ENCODE measurements at places on chromosomes 1 and 21.

GRCh38 chr1:30701258-30701633 lies 22.1 kb downstream of the MATN1 start:
- no peak for DNase-seq

- peak; percentile 66 for DNase-seq
These were observed 62.1 kb downstream of the DEGS1 start for GRCh38 chr1:224245188-224245587.

- DNase-seq = peak; percentile 54
These were observed 22.1 kb downstream of the PTPRF start for GRCh38 chr1:43552813-43553212.

DNA sequence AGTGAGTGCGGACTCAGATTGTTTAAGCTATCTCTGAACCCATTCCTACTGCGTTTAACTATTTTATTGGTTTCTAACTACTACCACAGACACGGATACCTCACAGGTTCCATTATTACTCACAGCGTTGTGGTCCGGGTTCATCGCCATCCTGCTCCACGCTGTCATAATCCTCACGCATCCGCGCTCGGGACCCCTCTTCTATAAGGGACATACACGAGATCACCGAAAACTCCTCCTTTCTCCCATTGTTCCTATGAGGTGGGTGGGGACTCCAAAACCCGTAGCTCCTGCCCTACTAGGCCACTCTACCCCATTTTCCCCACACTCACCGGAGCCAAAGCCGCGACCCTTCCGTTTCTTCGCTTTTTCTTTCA lies 610 bp downstream of the RBM8A start:
- DNase-seq = no peak

DNA sequence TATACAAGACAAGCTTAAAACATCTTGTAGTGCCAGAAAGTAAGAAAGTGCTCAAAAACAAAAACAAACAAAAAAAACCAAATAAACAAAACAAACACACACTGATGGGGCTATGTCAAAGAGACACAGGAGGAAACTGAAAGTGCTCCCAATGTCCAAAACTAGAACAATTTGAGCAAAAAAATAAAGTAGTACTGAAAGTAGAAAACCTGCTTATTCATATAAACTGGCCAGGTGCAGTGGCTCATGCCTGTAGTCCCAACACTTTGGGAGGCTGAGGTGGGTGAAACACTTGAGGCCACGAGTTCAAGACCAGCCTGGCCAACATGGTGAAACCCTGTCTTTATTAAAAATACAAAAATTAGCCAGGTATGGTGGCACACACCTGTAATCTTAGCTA lies 129.9 kb downstream of the GLUL start:
- no peak for DNase-seq

DNA sequence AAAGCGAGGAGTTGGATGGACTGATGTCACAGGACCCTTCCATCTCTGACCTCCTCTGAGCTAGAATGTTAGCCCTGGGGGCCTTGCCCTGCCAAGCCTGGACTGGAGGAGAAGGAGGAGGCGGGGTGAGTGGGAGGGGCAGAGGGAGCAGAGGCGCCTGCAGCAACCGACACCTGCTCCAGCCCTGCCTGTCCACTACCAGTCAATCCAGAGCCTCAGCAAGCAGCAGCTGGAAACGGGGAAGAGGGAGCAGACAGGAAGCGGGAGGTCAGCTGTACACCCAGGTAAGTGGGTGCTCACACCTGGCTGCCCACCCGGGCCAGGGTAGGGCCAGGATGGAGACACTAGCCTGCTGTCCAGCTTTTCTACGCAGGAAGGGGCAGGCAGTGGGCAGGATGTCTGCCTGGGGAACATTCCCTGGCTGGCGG lies at the start of gene IGFN1:
Gene IGFN1 (plus strand): TSS at position 201 of the 428 bp plus-strand sequence. CDS start 2,470 bp downstream, outside the sequence.
- DNase-seq = no peak

DNA sequence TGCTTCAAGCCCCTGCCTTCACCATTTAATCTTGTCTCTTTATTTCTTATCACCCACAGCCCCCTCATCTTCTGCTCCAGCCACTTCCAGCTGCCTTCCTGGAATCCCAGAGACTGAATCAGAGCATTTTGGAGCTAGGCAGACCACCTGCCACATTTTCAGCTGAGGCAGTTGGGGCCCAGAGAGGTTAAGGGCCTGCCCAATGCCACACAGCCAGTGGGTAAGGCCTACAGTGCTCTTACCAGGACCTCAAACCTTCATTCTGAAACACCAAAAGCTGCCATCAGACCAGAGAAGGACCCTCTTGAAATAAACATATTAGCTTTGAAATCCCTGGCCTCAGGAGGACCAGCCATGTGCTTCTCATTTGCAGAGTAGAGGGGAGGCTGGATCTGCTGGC lies 17.6 kb upstream of the SLC6A17 start:
- DNase-seq = no peak

DNA sequence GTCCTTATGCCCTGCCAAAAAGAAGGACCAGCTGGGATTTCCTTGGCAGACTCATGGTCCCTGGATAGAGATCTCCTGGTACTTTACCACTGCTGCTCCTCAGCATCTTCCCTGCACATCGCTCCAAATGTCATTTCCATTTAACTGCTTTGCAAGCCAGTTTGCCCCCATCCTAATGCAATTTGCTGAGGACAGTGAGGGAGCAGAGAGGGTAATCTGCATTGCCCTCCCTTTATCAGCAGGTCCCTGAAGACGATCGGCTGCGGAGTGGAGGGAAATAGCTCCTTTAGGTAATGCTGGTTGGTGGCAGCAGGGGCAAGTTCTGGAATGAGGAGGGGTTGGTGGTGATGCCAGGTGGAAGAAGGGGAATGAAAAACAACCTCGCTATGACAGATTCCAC lies 2.7 kb downstream of the PLXNA2 start:
- no peak for DNase-seq

DNA sequence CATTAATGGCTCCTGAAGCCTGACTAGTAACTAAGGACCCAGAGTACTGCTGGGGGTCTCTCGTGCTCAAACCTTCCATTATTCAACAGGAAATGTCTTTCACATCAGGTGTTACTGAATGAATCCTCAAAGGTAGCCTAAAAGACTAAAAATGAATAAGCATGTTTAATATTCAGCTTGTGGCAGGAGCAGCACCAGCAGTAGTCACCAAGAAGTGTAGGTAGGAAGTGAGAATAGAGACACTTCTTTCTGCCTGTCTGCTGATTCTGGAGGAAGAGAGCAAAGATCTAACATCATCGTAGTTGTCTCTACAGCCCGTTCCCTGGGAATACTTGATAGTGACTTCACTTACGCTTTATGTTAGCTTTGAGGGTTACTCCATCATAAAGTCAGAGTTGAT lies 7.6 kb upstream of the SLC30A1 start:
- DNase-seq = no peak

- peak; percentile 42 for DNase-seq
These were observed 71.4 kb downstream of the DDR2 start for GRCh38 chr1:162703708-162704107.

GRCh38 chr1:165875171-165875570 lies 47.8 kb downstream of the UCK2 start:
- DNase-seq = no peak

DNA sequence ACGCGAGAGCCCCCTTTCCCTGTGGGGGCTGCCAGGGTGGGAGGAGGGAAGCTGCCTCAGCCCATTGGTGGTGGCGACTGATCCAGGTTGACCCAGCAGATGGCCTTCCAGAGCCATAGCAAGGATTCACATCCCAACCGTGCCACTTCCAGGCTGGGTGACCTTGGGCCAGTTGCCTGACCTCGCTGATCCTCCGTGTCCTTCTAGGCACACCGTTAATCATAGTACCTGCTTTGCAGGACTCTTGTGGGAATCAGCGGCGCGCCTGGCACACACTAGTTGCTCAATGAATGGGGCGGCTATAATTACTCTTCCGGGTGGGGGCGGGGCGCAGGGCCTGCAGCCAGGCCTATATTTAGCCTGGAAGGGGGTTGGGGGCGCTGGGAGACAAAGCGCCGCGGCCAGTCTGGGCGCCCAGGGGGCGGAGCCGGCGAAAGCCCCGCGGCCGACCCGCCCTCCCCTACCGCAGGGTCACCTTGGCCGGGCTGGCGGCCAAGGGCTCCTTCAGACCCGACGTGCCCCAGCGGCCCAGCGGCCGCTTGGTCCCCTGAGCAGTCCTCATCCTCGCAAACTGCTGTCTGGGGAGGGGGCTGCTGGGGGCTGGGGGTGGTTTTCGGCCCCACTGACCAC lies 5.1 kb downstream of the HSPB7 start:
- DNase-seq = peak; percentile 82

DNA sequence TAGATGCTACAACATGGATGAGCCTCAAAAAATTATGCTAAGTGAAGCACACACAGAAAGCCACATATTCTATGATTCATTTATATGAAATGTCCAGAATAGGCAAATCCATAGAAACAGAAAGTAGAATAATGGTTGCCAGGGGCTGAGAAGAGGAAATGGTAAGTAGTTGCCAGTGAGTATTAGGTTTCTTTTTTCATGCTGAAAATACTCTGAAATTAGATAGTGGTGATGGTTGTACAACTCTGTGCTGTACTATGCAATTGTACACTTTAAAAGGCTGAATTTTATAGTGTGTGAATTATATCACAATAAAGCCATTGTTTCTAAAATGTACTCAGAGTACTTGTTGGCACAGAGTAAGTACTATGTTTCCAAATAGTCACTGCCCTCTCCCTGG lies 15.5 kb upstream of the GFI1 start:
- no peak for DNase-seq

- DNase-seq = no peak
These were observed 190.2 kb downstream of the NR5A2 start for GRCh38 chr1:200217703-200218102.

DNA sequence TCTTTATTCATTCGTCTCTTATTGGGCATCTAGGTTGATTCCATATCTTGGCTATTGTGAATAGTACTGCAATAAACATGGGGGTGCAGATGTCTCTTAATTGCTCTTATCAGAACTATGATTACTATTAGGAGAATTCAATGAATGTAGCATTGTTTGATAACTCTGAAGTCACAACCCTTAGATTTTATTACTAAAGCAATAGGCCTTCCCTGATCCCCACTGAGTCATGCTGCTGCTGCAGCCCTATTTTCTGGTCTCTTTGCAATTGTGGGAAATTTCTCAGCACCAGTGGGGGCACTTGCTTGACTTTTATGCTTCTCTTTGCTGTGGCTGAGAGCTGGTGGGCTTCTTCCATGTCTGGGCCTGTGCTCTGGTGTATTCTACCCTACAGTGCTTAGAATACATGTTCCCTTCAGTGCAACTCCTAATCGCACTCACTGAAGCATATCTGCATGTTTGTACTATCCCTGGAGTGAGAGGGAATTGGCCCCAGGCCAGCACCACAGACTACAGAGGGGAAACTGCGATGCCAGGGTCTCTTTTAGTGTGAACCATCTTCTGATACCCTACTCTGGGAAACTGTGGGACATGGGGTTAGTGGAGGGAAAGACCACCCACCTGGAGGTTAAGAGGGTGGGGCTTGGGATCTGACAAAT lies 52.2 kb upstream of the ROR1 start:
- DNase-seq = no peak
